ENCODE measurements at places on chromosomes 1 and 21.

DNA sequence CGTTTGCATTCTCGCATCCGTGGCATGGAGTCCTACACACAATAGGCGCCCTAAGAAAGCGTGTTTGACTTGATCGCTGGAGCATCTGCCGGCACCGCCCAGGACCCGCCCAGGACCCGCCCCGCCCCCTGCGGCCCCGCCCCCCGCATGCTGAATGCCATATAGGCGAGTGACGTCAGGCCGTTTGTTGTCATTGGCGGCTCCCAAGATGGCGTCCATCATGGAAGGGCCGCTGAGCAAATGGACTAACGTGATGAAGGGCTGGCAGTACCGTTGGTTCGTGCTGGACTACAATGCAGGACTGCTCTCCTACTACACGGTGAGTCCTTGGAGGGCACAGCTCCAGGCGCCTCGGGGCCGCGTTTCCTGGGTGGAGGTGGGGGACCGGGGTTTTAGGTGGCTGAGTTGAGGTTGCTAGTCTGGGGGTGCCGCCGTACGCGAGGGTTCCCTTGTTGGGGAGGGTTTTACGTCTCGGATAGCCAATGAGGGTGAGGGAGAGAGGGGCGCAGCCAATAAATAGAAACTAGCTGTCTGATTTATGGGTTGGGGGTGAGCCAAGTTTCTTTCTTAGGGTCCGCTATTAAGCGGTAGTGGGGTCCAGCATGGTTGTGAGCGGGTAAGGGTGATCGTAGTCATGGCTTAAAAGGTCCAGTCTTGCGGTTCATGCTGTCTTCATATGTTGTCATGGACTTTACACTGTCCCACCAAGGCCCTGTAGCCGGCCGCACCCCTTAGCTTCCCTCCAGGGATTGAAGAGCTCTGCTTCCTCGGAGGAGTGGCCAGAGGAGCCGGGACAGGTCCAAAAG is at the start of gene OSBPL9:
Gene OSBPL9, plus strand, starts transcription at position 190 of the 806 bp plus-strand sequence. Its CDS starts 19 bp downstream, at position 209.
- peak; percentile 91 for DNase-seq

- DNase-seq, result no peak
These were observed 91.2 kb downstream of the TRABD2B start for GRCh38 chr1:47906009-47906432.

DNA sequence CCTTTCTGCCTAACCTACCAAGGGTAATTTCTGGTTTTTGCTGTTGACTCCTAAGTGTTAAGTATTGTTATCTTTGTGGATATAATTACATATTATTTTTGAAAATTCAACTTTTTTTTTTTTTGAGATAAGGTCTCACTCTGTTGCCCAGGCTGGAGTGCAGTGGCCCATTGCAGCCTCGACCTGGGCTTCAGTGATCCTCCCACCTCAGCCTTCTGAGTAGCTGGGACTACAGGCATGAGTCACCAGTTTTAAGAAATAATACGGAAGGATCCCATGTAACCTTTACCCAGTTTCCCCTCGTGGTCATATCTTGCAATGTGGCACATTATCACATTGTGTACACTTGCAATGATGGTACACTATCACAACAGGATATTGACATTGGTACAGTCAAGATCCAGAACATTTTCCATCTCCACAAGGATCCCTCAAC is 3.1 kb downstream of the CHD1L start:
- DNase-seq, result no peak

- DNase-seq, result no peak
These were observed 1120.3 kb downstream of the BRINP3 start for GRCh38 chr1:189357317-189357716.

DNA sequence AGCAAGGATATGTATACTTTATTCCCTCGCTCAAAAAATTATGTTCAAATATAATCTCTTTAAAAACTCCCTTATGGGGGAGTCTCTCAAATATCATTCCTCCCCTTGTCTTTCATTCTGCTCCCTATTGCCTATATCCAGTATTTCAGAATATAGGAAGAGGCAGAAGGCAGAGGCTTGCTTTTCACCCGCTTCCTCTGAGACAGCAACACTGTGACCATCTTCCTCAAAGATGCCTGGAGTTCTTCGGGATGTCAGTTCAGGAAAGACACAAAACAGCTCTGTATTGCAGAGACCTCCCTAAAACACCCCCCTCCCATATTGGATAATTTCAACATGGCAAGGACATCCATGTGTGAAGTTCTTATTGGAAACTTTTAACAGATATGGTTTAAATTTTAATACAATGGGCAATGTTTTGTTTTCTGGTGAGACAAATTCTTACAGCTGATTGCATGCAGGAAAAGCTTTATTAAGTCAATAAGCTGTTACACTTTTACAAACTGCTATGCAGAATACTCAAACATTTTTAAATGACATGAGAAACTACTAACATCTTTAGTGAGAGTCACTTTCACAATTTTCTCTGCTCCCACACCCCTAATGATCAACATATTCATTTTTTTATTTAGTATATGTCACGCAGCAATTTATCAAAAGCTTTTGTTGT is 4.8 kb downstream of the DIRAS3 start:
- no peak for DNase-seq

GRCh38 chr1:158049853-158050252 is 56.4 kb downstream of the KIRREL1 start:
- no peak for DNase-seq

DNA sequence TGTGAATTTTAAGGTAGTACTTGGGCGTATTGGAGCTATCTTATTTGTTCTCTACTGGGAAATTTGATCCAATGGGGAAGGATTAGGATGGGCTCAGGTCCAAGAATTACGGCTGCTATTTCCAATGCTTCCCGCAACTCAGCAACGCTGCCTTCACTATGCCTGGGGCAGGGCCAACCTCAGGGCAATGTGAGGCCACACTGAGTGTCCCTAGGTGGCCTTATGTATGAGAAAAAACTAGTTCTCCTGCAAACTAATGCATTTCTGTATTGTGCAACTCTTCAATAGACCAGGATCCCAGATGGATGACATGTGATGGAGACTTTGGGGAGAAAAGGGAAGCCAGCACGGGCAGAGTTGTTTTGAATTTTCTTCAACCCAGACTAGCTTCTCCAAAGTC is 168.1 kb downstream of the DUSP10 start:
- no peak for DNase-seq

DNA sequence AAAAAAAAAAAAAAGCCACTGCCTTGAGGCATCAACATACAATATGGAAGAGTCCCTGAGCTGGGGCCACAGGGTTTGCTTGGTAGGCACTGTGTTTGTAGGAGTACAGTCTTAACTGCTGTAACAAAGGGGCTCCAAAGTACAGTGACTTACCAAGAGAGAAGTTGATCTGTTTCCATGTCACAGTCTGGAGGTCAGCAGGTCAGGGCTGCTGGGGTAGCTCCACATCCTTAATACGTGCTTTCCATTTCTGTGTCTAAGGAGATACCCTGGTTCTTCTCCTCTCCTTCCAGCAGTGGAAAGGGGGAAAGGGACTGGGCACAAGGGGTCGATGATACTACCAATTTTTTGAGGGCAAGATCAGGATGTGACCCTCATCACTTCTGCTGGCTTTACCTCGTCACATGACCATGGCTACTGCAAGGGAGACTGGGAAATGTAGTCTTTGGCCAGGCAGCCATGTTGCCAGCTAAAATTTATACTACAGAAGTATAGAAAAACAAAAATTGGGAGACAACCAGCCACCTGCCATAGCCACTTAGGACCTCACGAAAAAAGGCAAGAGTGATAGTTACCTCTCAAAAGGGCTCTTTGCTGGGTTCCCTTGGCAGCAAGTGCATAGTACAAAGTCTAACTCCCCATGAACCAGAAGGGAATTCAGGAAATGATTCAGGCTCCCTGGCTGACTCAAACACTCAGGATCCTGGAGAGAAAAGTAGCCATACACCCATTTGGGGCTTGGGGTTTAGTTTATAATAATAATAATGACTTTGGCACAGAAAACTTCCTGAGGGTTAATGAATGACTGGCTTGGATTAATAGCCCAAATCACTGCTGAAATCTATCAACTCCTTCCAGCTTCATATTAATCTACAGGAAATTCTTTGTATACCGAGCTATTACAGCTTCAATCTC is 52.7 kb upstream of the ATP5PO start:
- no peak for DNase-seq

Measured in CD4-positive, alpha-beta T cell treated with Interleukin-10 for 1 hour (primary cell).